ENCODE measurements at places on chromosomes 11 and 22.

DNA sequence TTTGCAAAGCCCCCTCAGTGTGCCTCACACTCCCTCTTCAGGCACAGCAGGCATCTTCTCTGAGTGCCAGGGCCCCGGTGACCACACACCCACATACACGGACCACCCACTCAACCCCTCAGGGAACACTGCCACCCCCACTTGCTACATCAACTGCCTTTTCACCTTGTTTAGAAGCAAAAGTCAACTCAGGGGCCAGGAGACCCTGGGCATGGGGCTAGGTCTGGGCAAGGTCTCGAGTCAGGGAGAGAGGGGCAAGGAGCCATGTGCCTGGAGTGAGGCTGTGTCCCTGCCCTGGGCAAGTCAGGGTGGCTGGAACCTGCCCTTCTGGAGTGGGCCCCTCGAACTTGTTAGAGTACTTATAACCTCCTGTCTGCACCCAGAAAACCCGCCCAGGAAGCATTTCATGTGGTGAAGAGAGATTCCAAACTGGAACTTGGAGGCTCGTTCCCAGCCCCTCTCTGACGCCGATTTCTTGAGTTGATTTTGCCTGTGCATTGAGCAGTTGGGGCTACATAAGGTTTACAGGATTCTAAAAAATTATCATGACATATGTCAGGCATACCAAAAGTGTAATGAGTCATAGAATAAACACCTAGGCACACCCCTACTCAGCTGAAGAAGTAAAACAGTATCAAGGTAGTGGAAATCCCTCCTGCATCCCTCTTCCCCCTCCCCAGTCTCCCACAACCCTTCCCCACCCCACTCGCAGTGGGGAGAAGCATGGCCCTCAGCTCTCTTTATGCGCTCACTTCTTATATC, 74.3 kb downstream of the MYEOV start:
- DNase-seq: no peak

DNA sequence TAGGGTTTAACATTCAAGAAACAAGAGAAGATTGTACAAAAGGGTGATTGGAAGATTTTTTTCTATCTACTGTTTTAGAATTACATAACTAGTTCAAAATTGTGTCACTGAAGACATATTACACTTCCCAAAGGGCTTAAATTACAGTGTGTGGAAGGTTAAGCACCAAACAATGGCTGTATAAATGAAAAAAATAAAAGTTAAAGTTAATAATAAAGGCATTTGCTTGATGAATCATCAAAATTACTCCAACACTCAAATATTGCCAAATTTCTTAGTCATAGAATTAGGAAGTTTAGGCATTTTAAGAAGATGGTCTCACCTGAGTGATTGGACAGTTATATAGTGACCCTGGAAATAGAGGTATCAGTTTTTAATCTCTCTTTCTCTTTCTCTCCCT, 227.6 kb upstream of the CARD18 start:
- no peak for DNase-seq

GRCh38 chr11:737366-737765, 9.9 kb upstream of the TALDO1 start:
- no peak for DNase-seq

GRCh38 chr11:67438158-67438902, 848 bp upstream of the PTPRCAP start:
- DNase-seq: peak; percentile 69

DNA sequence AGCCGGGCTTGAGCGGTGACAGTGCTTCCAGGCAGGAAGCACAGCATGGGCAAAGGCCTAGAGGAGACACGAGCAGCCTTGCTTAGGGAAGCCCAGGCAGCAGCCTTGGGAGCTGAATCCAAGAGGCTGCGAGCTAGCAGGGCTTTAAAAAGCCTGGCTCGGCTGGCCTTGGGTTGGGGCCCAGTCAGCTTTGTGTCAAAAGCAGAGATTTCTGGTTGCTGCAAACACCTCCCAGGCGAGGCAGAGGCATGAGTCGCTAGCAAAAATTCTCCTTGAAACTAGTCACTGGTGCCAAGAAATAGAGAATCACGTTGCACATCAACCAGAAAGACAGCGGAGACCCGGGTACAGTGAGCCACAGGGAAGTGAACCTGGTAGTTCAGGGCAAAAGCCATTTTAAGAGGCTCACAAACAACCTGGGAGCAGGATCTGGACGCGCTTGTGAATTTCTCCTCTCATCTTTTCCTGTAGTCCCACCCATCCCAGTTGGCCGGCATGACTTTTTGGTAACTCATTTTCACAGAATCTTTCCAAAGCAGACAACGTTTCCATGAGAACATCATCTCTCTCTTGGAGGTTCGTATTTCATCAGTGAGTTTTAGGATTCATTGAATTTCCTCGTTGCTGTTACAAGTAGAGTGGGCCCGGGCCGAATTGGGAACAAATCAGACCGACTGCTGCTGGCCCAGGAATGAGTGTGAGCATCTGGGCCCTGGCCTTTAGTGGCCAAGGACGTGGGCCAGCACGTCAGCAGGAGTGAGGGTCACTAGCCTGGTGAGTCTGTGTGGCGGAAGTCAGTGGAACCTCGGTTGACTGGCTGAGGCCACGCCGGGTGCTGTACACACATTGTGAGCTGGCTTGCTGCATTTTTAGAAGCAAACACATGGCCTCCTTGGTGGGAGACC, 16.4 kb upstream of the FGF4 start:
- no peak for DNase-seq

DNA sequence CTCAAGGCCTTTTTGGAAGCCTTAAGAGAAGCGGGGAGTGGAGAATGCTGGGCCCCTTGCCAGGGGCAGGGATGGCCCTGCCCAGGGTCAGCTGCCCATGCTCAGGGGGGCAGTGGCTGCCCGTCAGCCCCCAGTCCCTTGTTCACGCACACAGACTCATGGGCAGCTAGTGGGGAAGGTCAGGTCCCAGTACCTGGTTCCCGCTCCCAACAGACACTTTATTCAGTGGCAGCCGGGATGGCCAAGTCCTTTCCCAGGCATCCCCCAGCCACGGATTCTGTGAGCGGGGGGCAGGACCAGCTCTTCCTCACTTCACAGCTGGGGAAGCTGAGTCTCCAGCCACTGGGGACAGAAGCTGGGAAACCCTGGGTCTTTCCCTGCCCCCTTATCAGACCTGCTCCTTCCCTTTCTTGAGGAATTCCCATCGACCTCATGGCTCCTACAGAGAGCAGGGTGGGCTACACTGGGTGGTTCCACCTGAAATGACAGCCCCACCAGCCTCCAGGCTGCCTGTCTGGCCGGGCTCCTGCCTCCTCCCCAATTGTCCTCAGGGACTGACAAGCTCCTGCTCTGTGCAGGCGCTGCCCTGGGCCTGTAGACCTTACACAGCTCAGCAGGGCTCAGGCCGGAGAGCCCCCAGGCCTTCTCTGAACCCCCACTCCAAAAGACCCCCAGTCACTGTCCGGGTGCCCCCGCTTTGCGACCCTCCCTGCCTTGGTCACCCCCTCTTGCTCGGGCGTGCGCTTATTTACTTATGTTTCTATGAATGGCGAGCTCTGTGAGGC, 61.0 kb upstream of the FGF3 start:
- DNase-seq: no peak

All from CD4-positive, alpha-beta T cell treated with Interleukin-1 beta for 1 hour (primary cell).